Activated CD4-positive, alpha-beta memory T cell treated with anti-CD3 and anti-CD28 coated beads for 36 hours (primary cell): ENCODE measurements at places on chromosomes 2 and 18.
A peak's percentile ranks its signal among the peaks of the same experiment; 100 is the strongest.

DNA sequence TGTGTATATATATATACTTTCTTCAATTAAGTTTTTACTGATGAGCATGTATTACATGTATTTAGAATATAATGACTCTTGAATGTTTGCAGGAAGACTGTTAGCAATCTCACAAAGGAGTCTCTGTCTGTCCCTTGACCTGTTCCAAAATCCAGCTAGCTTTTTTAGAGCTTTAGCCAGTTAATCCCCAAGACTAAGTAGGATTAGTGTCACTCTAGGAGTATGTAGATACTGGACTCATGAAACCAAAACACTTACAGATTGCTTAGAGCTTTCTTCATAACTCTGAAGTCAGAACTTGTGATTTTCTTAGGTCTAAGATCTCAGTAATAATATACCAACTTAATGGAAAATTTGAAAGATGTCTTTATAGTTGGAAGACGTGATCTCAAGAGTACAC is 2.2 kb downstream of the UBXN4 start:
- DNase-seq, result no peak
- H3K36me3 ChIP-seq, result peaks cover 16% of the 10 kb centered on the region
- H3K27me3 ChIP-seq, result no peaks in the 10 kb centered on the region

- no peak overlapping the region for H3K4me3 ChIP-seq
- H3K4me1 ChIP-seq, result no peaks in the 10 kb centered on the region
- H3K27ac ChIP-seq, result no peak overlapping the region
- H3K27me3 ChIP-seq, result no peaks in the 10 kb centered on the region
Observed at GRCh38 chr2:186605041-186605440, 15.2 kb downstream of the ITGAV start.

DNA sequence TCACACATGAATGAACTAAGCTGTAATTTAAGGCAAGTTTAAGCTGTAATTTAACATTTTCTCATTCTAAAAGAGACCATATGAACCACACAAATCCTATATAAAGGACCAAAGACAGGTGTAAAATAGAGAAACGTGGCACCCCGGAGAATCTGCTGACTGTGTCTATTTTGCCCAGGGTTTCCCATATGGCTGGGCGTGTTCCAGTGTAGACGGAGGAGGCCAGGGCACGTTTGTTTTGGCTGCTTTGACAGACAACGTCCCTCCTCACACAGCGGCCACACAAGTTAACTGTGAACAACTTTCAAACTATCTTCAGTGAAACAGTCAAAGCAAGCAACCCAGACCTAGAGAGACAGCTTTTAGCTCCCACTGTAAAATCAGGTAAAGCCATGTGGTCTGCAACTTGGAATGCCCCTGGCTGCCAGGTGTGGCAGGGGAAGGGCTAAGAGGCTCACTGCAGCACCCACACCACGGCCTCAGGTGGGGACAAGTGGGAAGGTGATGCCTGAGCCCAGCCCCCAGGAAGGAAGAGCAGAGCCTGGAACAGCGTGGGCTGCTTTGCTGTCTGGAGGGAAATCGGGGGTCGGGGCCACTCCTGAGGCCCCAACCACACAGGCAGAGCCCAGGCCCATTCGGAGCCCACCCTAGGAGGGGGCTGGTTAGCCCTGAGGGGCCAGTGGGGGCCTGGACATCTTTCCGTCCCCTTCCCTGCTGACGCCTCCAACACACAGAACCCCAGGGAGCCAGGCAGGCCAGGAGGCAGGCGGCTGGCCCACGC is 40.7 kb downstream of the SLC66A2 start:
- H3K4me1 ChIP-seq, result peaks cover 6% of the 10 kb centered on the region
- no peak for DNase-seq
- peaks cover 18% of the 10 kb centered on the region for H3K36me3 ChIP-seq
- no peaks in the 10 kb centered on the region for H3K27me3 ChIP-seq

- H3K4me1 ChIP-seq, result no peaks in the 10 kb centered on the region
- DNase-seq, result no peak
- H3K36me3 ChIP-seq, result no peaks in the 10 kb centered on the region
Observed at GRCh38 chr2:72744049-72744448, 81.8 kb downstream of the EXOC6B start.

GRCh38 chr2:142944721-142945120 is 67.3 kb downstream of the KYNU start:
- H3K4me1 ChIP-seq, result no peaks in the 10 kb centered on the region
- H3K36me3 ChIP-seq, result no peaks in the 10 kb centered on the region
- no peak overlapping the region for H3K27ac ChIP-seq
- no peaks in the 10 kb centered on the region for H3K27me3 ChIP-seq
- H3K4me3 ChIP-seq, result no peak overlapping the region

- no peak overlapping the region for H3K4me3 ChIP-seq
- no peak for DNase-seq
- H3K27ac ChIP-seq, result no peak overlapping the region
- H3K4me1 ChIP-seq, result no peaks in the 10 kb centered on the region
Observed at GRCh38 chr2:220081171-220081570, 453.7 kb downstream of the SLC4A3 start.

DNA sequence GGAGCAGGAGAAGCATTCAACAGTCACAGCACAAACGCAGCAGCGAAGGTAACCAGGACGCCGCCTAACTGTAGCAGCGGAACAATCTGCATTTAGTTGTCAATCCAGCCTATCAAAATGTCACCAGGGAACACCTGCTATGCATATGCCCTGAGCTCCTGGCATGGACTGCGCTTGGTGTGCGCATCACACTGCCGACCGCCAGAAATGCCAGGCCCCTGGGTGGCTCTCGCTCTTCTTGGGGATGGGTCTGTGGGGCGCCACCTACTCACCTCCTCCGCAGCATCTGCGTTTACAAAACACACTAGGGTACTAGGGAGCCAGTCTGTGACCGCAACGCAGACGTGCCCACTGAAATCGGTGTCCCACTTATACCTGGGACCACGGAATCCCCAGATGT is 31.7 kb downstream of the ZNF516 start:
- peaks cover 4% of the 10 kb centered on the region for H3K27me3 ChIP-seq
- H3K27ac ChIP-seq, result no peak overlapping the region

DNA sequence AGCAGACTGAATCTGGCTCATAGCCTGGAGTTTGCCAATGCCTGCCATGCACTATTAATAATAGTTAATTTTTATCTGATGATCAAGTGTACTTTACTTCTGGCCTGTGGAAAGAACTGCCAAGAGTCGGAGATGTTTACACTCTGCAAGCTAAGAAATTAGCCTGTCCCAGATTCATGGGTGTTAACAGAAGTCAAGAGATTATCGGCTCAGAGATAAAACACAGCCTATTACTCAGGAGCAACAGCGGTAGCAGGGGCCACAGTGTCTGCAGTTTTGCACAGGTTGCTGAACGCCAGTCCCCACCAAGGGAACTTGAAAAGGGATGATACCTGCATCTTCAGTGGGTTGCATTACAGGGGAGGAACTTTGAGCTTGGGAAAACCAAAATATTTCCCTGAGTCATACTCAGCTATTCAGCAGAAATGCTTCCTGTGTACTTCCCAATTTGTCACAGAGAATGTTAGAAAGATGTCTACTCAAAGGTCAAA is 4.3 kb upstream of the ADI1 start:
- no peaks in the 10 kb centered on the region for H3K27me3 ChIP-seq
- H3K36me3 ChIP-seq, result peaks cover 3% of the 10 kb centered on the region
- no peak for DNase-seq
- H3K27ac ChIP-seq, result no peak overlapping the region
- H3K4me3 ChIP-seq, result no peak overlapping the region

- H3K4me3 ChIP-seq, result no peak overlapping the region
- H3K4me1 ChIP-seq, result peaks cover 4% of the 10 kb centered on the region
- peaks cover 3% of the 10 kb centered on the region for H3K36me3 ChIP-seq
Observed at GRCh38 chr18:74895686-74896085, 298.0 kb downstream of the ZNF407 start.

GRCh38 chr2:240895656-240896388 is at the start of gene MAB21L4:
MAB21L4 (minus strand) TSS chr2:240896156; CDS start chr2:240895997, 159 bp downstream.
- H3K4me3 ChIP-seq, result no peak within 1 kb of the TSS
- H3K36me3 ChIP-seq, result no peaks in the 10 kb centered on the region
- no peaks in the 10 kb centered on the region for H3K27me3 ChIP-seq
- no peak for DNase-seq
- no peaks in the 10 kb centered on the region for H3K4me1 ChIP-seq

DNA sequence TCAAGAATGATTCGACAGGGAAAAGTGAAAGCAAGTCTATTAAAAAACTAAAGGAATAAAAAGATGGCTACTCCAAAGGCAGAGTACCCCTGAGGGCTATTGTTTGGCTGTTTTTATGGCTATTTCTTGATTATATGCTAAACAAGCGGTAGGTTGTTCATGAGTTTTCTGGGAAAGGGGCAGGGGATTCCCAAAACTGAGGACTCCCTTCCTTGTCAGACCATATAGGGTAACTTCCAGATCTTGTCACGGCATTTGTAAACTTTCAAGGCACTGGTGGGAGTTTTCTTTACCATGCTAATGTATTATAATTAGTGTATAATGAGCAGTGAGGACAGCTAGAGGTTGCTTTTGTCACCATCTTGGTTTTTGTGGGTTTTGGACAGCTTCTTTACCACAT is 474.9 kb upstream of the MC4R start:
- no peak for DNase-seq
- H3K27me3 ChIP-seq, result no peaks in the 10 kb centered on the region
- H3K4me1 ChIP-seq, result no peaks in the 10 kb centered on the region
- no peaks in the 10 kb centered on the region for H3K36me3 ChIP-seq
- no peak overlapping the region for H3K4me3 ChIP-seq

- no peak for DNase-seq
- peaks cover 6% of the 10 kb centered on the region for H3K4me1 ChIP-seq
- H3K4me3 ChIP-seq, result no peak overlapping the region
- no peaks in the 10 kb centered on the region for H3K36me3 ChIP-seq
- no peaks in the 10 kb centered on the region for H3K27me3 ChIP-seq
- no peak overlapping the region for H3K27ac ChIP-seq
Observed at GRCh38 chr2:33530690-33531548, 54.5 kb downstream of the RASGRP3 start.

DNA sequence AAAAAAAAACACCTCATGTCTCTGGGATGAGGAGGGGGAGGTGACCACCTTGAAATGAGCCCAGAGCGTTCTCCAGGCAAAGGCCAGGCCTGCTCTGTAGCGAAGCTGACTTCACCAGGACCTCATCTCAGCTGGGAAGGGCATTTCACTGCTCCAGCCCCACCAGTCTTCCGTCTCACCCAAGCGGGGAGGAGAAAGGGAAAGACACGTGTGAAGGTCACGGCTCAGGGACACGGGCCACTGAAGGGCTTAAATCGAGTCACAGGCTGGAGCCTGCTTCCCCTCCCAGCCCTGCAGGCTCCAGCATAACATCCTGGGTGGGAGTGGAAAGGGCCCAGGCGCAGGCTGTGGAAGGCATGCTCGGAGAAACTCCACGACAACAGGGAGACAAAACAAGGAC is 18.1 kb downstream of the THAP4 start:
- no peak overlapping the region for H3K4me3 ChIP-seq
- H3K27ac ChIP-seq, result peak overlapping the region; percentile 87
- H3K27me3 ChIP-seq, result no peaks in the 10 kb centered on the region
- no peak for DNase-seq
- H3K4me1 ChIP-seq, result peaks cover 47% of the 10 kb centered on the region
- H3K36me3 ChIP-seq, result peaks cover 15% of the 10 kb centered on the region

- H3K36me3 ChIP-seq, result no peaks in the 10 kb centered on the region
- H3K27ac ChIP-seq, result no peak overlapping the region
- no peak for DNase-seq
Observed at GRCh38 chr2:209624192-209624938, 147.3 kb upstream of the UNC80 start.

GRCh38 chr2:132583666-132584360 is 86.2 kb downstream of the LYPD1 start:
- no peaks in the 10 kb centered on the region for H3K4me1 ChIP-seq
- H3K36me3 ChIP-seq, result no peaks in the 10 kb centered on the region
- DNase-seq, result no peak
- no peak overlapping the region for H3K27ac ChIP-seq

GRCh38 chr2:10659898-10660568 is 29.7 kb downstream of the NOL10 start:
- H3K27ac ChIP-seq, result no peak overlapping the region
- H3K27me3 ChIP-seq, result no peaks in the 10 kb centered on the region
- peaks cover 16% of the 10 kb centered on the region for H3K4me1 ChIP-seq
- H3K36me3 ChIP-seq, result peaks cover 23% of the 10 kb centered on the region
- peak; percentile 69 for DNase-seq
- H3K4me3 ChIP-seq, result no peak overlapping the region

DNA sequence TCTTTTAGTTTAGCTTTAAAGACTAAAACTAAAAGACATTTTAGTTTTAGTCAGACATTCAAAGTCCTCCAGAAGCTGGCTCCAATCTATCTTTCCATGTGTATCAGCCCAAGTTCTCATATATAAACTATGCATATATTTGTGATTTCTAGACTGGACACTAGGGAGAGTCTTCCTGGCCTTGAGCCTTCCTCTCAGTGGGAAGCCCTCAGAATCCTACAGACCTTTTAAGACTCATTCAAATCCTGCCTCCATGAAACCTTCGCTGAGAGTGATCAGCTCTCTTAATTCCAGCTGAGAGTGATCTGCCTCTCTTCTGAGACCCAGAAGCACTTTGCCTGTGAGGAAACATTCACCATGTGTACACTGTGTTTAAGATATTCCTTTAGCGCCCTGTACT is 452.7 kb downstream of the TGIF1 start:
- DNase-seq, result no peak
- no peaks in the 10 kb centered on the region for H3K4me1 ChIP-seq
- H3K27ac ChIP-seq, result no peak overlapping the region

DNA sequence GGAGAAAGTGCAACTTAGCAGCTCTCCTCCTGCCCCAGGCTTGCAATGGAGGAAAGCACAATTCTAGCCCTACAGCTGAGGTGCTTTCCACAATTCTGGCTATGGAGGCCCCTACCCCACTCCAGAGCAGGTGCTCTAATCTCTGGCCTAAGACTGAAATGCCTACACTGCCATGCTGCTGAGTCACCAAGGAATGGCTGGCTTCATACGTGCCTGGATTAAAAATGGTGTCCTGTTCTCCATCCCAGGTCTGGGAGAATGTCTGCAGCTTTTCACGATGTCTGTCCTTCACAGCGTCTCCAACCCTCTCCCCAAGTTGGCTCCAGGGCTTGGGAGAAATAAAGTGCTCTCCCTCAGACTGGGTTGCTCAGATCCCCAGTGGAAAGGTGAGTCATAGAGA is 48.5 kb downstream of the MBOAT2 start:
- no peak overlapping the region for H3K4me3 ChIP-seq
- peaks cover 15% of the 10 kb centered on the region for H3K27me3 ChIP-seq
- H3K4me1 ChIP-seq, result no peaks in the 10 kb centered on the region
- H3K27ac ChIP-seq, result no peak overlapping the region

DNA sequence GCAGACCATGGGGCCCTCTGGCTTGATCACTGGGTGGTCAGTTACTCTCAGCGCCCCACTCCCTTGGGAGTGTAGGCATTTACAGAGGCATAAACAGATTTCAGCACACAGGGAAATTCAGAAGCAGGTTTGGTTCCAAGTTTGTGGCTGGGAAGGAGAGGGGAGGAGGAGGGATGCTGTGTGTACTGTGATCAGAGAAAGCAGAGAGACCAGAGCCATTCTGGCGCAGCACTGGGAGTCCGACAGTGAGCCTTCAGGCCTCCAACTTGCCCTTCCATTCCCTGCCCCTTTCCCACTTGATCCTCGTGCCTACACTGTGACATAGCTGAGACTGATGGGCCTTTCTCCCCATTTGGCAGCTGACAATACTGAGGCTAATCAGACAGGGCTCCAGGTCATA is 47.8 kb upstream of the LOXHD1 start:
- no peak overlapping the region for H3K4me3 ChIP-seq
- H3K36me3 ChIP-seq, result no peaks in the 10 kb centered on the region
- DNase-seq, result no peak
- H3K4me1 ChIP-seq, result no peaks in the 10 kb centered on the region
- no peak overlapping the region for H3K27ac ChIP-seq
